ENCODE measurements at places on chromosomes 12 and 14. TPM values are rescaled to one million over a fixed set of nuclear protein-coding genes. Genes with fewer than 3 reads are reported as not detected.

GRCh38 chr14:89040080-89040459 lies 215.6 kb downstream of the TTC8 start:
- no peak overlapping the region for H3K4me3 ChIP-seq
- DNase-seq, result no peak
- H3K27me3 ChIP-seq, result no peaks in the 10 kb centered on the region
- H3K27ac ChIP-seq, result no peak overlapping the region
- no peaks in the 10 kb centered on the region for H3K36me3 ChIP-seq
- H3K4me1 ChIP-seq, result peaks cover 9% of the 10 kb centered on the region

DNA sequence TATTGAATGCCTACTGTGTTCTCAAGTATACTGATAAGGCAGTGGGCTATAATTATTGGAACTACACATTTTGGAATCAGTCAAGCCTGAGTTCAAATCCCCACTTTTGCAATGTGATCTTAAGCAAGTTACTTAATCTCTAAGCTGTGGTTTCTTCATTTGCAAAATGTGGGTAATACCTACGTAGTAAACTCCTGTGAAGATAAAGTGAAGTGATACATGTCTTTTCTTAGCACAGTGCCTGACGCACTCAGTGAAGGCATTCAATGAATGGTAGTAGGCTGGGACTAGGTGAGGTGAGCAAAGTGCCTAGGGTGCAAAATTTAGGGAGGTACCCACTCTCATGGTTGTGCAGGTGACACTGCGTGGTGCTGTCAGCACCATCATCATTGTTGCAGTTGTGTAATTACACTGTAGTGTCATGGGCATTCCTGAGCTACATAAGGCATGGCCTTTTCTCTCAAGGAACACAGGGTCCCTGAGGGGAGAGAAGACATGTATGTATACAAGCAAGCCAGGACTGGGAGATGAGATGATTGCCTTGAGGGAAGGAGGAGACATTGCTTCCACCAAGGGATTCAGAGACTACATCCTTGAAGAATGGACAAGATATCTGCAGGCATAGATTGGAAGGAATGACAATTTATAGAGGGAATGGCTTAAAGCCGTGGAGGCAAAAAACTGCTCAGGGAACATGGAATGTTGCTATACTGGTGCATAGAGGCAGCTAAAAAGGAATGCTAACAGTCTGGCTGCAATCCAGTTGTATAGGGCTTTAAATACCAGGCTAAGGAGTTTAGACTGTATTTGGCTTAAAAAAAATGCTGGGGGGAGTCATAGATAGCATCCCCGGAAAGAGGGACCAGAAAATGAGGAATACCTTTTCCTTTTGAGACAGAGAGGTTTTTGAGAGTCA lies 129.2 kb upstream of the ARHGAP5 start:
- H3K4me1 ChIP-seq, result peaks cover 6% of the 10 kb centered on the region
- H3K27me3 ChIP-seq, result no peaks in the 10 kb centered on the region
- no peaks in the 10 kb centered on the region for H3K36me3 ChIP-seq
- no peak overlapping the region for H3K4me3 ChIP-seq
- DNase-seq, result no peak

Gene SLC2A3
- total RNA-seq, result 666 TPM

Gene SPIC
- not detected for total RNA-seq

Gene PSMC6
- total RNA-seq, result 73.4 TPM

Data from T-cell (primary cell).